AG10803 (cell line): ENCODE measurements at places on chromosomes 16 and 17.
A peak's percentile ranks its signal among the peaks of the same experiment; 100 is the strongest.

DNA sequence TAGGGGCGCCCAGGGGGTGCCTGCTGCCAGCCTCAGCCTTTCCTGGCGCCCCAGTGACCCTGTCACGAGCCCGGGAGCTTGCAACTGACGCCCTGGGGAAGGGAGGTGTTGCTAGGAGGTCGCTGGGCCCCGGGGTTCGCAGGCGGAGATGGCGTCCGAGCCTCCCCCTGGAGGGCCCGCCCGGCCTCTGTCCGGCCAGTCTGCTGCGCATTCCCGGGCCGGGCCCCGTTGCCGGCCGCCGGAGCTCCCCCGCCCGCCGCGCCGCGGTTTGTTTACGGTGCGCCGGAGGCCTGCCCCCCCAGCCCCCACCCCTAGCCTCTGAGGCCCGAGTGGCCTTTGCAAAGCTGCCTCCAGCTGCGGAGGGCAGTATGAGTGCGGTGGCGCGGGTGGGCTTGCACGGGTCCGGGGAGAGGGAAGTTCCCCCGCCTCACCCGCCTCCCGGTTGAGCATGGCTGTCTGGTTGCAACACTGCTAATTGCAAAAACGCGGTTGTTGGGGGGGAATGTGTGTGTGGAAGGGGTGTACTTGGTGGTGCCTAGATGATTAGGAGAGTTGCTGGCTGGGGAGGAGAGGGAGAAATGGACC is 514 bp downstream of the THRA start:
- DNase-seq, result peak; percentile 37

DNA sequence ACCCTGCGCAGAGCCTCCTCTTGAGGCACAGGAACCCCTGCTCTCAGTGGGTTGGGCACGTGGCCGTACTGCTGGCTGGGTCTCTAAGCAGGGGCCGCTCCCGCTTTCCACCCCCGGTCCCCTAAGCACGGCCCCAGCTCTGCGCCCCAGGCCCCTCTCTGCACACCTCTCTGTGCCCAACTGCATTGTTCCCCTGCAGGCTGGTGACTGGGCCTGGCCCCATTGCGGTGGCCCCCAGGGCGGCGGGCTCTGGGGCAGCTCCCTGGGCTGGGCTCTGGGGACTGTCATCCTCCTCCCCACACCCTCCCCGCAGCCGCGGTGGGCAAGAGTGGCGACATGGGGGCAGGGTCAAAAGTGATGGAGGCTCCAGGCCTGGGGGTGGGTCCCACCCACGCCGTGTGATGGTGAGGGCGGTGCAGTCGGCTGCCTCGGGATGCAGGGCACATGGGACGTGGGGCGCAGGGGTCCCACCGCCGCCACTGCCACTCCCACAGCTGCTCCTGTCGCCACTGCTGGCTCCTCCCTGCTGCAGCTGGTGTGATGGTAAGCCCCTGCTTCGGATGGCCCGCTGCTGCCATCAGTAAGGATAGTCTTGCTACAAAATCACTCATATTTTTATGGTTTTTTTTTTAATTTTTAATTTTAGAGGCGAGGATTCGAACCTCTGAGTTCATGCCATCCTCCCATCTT is 15.2 kb upstream of the ITGB3 start:
- no peak for DNase-seq

DNA sequence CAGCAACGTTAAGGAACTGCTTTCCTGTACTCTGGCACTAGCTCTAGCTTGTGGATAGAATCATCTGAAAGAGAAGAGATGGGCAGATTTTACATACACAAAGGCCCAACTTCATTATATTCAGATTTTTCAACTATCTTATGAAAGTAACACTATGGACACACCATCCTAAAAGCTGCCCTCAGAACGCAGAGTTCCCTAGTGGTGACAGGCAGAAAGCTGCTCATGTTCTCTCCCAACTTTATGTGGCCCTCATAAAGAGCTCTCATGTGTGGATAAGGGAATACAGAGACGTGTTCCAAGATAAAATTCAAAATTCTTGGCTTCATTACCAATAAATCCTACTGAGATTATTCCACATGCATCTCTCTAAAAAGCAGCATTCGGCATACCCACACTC is 1.5 kb downstream of the CFAP20 start:
- DNase-seq, result peak; percentile 15

GRCh38 chr17:67602974-67603373 is 114.8 kb upstream of the NOL11 start:
- peak; percentile 49 for DNase-seq

DNA sequence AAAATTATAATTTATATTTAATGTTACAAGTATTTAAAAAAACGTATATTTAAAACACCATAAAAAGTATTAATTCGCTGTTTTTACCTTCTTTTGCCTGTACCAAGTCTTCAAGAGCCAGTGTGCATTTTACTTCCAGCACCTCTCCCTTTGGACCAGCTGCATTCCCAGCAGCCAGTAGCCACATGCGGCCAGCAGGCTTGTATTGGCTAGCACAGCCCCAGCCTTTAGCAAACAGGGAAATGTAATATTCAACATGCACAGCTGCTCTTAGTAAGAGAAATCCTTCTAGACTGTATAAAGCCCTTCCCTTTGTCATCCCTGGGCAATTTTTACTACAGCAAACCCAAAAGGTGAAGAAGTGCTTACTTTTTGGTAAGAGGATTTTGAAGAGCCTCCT is 6.6 kb downstream of the DHODH start:
- DNase-seq, result no peak

DNA sequence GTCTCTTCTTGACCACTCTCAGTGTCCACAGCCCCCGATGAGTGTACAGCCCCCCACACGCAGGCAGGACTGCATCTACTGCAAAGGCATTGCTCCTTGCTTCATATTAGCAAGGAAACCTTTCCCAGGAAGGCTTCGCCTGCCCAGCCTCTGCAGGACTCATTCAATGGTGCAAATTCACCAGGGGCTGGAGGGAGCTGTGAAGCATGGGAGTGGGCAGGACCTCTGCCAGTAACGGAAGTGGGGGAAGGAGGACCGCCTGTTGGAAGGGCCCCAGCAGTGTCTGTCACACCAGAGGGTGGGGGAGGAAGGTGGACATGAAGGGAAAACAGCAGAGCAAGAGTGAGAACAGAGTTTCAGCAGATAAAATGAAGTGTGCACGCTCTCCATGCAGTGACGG is 2.5 kb downstream of the SPATA33 start:
- no peak for DNase-seq

- peak; percentile 30 for DNase-seq
Measured at GRCh38 chr16:88527186-88527936, 42.8 kb upstream of the ZC3H18 start.

DNA sequence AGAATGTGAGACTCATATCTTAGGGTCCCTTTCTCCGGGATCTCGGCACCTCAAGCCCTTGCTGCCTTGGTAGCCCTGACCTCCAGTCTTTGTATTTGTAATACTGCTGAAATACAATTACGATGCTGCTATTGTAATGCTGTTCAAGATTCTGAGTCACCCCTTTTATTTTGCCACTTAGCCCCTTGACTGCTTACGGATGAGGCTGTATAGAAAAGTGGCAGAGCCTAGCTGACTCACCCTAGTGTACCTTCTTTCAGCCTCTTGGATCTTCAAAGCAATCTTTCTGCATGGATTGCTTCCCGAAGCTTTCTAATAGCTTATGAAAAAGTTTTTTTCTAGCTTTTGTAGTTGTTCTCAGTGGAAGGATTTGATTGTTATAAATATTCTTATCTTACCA is 187.9 kb downstream of the KCNJ2 start:
- no peak for DNase-seq

DNA sequence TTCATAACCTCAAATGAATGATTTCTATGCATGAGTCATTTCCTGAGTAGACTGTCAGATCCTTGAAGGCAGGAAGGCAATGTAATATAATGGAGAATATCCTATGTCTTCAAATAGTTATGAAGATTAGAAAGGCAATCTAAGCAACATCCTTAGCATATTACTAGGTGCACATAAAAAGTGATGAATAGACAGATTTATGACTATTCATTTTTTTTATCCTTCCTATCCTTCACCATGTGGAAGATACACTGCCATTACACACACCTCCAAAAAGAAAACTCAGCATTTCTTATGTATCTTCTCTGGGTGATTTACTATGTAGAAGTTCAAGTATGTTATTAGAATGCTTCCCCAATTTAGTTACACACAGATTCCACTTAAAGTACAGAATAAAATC is 126.4 kb upstream of the MAF start:
- DNase-seq, result no peak

- DNase-seq, result no peak
Measured at GRCh38 chr17:14353861-14354474, 53.1 kb downstream of the HS3ST3B1 start.

DNA sequence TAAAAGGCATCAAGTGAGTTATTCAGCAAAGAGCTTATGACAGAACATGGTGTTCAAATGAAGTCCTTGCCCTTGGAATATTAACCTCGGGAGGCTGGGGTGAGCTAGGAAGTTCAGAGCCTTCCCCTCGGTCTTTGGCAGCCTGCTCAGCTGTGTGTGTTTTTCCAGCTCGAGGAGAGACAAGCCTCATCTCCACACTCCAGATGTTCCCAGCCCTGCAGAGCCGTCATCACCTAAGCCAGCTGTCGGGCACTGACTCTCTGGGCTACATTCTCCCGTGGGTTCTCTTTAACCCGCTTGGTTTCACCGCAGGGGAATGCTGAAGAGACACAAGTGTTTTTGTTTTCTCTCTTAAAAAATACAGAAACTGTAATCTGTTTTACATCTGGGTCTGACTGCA is 47.1 kb downstream of the IRX3 start:
- DNase-seq, result peak; percentile 55

DNA sequence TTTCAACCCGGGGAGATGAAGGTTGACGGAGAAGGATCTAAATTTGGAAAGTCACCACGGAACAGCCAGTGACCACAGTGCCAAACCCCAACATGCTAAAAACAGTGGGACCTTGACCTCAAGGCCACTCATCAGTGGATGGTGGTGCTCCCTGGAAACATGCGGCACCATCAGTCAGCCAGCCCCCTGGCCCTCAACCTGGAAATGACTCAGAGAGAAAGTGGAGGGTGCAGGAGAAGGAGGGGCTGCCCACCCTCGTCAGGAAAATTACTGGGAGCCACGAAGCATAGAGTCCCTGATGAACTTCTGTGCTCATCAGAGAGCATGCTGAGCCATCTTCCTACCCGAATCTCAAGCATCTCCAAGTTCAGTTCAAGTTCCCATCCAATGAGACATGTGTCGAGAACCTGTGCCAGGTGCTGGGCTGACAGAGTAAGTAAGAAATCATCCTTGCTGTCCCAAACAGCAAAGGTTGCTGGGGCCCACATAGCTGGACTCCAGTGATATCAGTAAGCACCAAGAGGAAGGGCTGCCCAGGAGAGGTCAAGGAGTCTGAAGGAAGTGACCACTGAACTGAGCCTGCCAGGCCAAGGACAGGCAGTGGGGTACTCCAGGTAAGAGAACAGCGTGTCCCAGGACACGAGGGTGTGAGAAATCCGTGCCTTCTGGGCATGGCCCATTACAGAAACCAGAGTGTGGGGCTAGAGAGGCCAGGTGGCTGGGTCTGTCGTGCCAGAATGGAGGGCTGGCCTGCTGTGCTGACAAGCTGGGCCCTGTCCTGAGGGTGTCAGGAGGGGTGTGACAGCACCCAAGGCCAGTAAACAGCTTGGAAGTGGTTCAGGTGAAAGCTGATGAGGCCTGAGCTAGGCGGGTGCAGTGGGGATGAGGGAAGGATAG is 5.2 kb downstream of the PECAM1 start:
- peak; percentile 65 for DNase-seq

GRCh38 chr17:64306850-64307463 is 43.9 kb upstream of the TEX2 start:
- peak; percentile 68 for DNase-seq

DNA sequence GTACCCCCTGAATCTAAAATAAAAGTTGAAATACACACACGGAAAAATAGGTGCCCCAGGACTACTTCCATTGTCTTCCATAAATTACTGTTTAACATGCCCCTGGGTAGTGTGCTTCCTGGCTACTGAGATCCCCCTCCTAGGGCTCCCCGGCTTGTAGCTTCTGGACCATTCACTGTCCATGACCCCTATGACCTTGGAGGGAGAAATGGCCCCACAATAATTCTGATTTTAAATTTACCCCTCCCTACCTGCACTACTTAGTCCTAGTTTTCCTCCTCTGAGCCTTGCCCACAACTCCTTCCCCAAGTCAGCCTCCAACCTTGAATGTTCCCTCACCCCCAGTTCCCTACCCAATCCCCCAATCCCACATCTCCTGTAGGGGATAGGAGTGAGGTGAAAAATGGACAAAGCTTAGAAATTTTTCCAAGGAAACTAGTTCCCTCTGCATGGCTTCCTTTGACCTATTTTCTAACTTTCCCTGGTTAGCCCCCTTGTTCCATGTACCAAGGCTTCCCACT is 9.5 kb upstream of the MSL1 start:
- DNase-seq, result no peak

DNA sequence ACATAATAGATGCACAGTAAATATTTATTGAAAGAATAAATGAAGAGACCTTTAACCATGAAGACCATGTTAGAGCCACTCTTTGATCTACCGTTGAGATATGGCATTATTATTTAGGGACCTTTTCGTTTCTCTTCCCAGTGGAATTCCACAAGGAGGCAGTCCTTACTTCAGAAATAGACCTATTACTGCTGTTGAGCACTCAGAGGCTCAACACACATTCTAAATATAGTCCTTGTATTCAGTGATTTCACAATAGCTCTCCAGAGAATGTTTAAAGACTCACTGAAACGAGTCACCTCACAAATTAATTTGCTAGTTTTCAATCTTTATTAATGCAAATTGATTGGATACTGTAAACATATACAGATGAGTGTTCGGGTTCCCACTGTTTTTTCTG is 603.8 kb downstream of the CDH8 start:
- DNase-seq, result peak; percentile 2

- no peak for DNase-seq
Measured at GRCh38 chr17:49602783-49603182, 27.1 kb downstream of the NXPH3 start.

- no peak for DNase-seq
Measured at GRCh38 chr17:64938290-64938689, 19.0 kb upstream of the LRRC37A3 start.

DNA sequence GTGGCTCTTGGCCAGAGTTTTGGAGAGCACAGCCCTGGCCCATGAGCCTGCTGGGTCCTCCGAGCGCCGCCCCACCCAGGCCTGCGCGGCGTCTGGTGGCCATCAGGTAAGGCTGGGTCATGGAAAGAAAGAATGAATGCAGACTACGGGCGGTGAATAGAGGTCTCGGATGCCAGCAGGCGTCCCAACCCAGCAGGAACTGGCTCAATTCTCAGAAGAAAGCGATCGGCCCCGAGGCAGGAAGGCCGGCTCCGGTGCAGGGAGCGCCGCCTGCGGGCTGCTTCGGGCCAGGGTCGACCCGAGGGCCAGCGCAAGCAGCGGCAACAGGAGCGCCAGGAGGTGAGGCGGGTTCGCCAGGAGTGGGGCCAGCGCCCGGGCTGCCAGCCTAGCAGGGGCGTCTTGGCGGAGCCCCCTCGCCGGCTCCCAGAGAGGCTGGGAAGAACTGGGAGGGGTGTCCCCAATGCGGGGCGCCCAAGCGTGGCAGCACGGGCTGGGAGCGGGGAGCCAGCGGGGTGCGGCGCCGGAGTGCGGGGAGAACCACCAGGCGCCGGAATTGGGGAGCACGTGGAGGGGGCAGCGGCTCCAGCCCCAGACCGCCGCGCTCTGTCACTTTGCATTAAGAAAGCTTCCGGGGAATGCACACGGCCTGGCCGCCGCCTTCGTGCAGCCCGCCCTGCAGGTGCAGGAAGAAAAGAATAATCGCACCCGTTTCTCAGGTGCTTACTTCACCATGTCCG is 7.1 kb upstream of the TMC5 start:
- no peak for DNase-seq
